ENCODE measurements at places on chromosomes 4 and X.

- no peak for DNase-seq
These were observed 57.1 kb downstream of the PDLIM5 start for GRCh38 chr4:94508806-94509205.

GRCh38 chr4:113837397-113837796 is 75.9 kb upstream of the CAMK2D start:
- DNase-seq: no peak

GRCh38 chr4:14046642-14047041 is 419.1 kb upstream of the BOD1L1 start:
- DNase-seq: no peak

- DNase-seq: no peak
These were observed 89.3 kb downstream of the SH2D1A start for GRCh38 chrX:124435616-124436015.
